ENCODE measurements at places on chromosomes 2 and 18. TPM values are rescaled to one million over a fixed set of nuclear protein-coding genes. Genes with fewer than 3 reads are reported as not detected.

DNA sequence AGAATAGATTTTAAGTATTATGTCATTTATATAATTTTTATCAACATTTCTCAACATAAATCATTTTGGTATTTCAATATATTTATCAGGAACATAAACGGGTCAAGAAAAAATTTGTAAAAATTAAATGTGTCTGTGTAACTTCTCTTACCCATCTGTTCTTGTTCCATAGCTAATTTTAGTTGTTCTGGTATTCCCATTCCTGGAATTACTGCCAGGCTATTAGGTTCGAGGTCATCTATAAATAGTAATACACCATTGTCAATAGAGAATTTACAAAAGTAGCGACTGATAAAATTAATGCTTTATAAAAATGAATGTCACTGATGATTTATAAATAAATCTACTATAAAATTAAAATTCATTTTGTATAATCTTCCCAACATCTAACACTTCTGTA, 21.5 kb downstream of the SFT2D3 start:
- H3K27me3 ChIP-seq: no peaks in the 10 kb centered on the region
- peaks cover 47% of the 10 kb centered on the region for H3K36me3 ChIP-seq
- DNase-seq: no peak
- no peak overlapping the region for H3K27ac ChIP-seq

TMEFF2 gene
- total RNA-seq: 0.36 TPM

MERTK gene
- 23.9 TPM for total RNA-seq

- H3K4me3 ChIP-seq: no peak overlapping the region
- H3K4me1 ChIP-seq: no peaks in the 10 kb centered on the region
- no peak overlapping the region for H3K27ac ChIP-seq
- no peaks in the 10 kb centered on the region for H3K27me3 ChIP-seq
These were observed 79.2 kb upstream of the HPCAL1 start for GRCh38 chr2:10223471-10223870.

POTEI gene
- not detected for total RNA-seq
